ENCODE measurements at places on chromosomes 11 and 22. TPM values are rescaled to one million over a fixed set of nuclear protein-coding genes. Genes with fewer than 3 reads are reported as not detected.

GRCh38 chr11:1571760-1572196 lies 293 bp downstream of the DUSP8 start:
- no peak for DNase-seq

GRCh38 chr22:24997023-24997422 lies 44.5 kb downstream of the KIAA1671 start:
- no peak for DNase-seq

- DNase-seq, result no peak
Observed at GRCh38 chr11:87266751-87267150, 229.0 kb downstream of the TMEM135 start.

DNA sequence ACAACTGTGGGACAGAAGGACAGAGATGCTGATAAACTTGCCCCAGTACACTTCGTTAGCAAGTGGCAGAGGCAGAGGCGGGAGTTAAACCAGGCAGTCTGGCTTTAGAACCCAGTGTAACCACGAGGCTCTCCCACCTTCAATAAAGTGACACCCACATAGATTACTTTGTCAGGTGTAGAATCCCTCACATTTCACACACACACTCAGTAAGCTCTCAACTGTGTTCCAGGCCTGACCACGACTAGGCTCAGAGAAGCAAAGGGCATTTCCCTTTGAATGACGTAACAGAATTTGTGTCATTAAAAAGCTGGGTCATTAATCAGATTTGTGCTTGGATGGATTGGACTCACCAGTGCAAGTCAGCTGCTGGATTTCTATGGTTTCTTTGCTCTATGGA lies 118.3 kb upstream of the RCN1 start:
- DNase-seq, result no peak

GRCh38 chr11:6603287-6604080 lies at the start of the genes ILK and RRP8:
Gene ILK (plus strand): TSS chr11:6603774. CDS start chr11:6604272, 498 bp downstream.
Gene RRP8 (minus strand): TSS chr11:6603616. CDS start chr11:6603502, 114 bp downstream.
- peak; percentile 94 for DNase-seq

DNA sequence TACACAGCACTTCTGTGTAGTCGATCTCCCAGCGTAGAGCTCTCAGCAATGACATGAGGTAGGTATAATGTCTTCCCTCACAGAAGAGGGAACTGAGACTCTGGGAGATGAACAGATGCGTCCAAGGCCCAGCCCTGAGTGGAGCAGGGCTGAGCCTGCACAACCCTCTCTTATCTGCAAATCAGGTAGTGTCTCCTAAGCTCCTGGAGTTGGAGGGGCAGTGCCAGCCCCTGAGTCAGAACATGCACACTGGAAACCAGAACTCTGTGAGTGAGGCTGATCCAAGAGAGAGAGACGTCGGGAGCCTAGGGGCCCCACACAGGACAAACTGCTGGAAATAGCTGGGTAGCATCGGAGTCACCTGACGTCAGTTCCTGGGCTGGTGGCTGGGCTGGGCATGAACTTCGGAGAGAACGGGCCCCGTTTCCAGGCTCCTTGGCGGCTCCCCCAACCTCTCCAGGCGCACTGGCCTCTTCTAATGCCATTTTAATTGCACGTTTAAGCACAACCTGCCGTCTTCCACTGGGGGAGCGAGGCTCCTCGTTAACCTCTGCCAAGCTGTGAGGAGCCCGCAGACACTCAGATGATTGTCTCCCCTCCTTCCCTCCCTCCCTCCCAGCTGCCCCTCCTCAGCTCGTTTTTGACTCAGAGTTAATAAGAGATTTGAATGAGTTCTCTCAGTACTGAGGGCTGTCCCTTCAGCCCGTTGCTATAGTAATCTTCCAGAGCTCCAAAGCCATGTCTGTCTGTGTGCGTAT lies 191.2 kb upstream of the TBCEL start:
- DNase-seq, result no peak

DNA sequence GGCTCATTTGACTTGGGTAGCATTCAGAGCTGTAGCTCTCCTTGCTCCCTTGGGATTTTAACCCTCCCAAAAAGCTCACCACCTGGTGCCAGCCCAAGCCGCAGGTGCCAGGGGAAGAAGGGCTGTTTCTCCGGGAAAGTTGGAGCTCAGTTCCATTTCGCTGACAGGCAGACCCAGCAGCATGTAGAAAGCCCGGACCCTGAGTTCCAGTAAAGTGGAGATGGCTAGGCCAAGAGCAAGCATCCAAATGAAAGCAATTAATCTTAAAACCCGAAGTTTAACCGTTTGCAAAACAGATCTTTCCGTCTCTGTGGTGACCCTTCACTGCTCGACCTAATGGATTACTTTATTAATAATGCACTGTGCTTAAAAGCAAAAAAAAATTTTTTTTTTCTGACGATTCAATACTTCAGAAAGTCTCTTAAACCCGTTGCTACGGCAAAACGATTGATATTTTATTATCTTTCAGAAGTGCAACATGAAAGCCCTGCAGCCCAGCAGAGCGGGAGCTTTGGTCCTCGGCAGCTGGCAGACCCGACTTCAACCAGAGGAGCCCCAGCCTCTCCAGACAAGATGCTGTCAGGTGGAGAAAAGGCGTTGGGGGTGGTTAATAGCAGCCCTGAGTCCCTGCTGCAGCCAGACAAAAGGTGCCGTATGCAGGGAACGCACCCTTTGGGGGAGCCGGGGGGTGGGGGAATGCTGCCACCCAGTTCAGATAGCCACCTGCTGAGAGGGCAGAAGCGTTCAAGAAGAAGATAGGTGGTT lies 3.3 kb downstream of the LMO1 start:
- no peak for DNase-seq

DNA sequence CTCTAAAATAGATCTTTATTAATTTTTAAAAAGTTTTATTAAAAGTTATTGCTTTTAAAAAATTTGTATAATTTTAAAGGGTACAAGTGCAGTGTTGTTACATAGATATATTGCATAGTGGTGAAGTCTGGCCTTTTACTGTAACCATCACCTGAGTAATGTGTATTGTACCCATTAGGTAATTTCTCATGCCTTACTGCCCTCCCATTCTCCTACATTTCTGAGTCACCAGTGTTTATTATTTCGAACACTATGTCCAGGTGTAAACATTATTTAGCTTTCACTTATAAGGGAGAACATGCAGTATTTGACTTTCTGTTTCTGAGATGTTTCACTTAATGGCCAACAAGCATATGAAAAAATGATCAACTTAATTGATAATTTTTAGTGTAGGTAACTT lies 2.3 kb downstream of the OR51G1 start:
- no peak for DNase-seq

The HBG2 gene
- not detected for total RNA-seq

The ISX gene
- not detected for total RNA-seq

Measured in left cardiac atrium (tissue), 4 donors.